ENCODE measurements at places on chromosomes 12 and 14.

GRCh38 chr14:96953087-96953874 is 156.1 kb downstream of the VRK1 start:
- DNase-seq = no peak

GRCh38 chr12:18824287-18824686 is 86.4 kb downstream of the CAPZA3 start:
- no peak for DNase-seq

GRCh38 chr12:108969622-108970021 is 51.2 kb downstream of the SVOP start:
- DNase-seq = no peak

DNA sequence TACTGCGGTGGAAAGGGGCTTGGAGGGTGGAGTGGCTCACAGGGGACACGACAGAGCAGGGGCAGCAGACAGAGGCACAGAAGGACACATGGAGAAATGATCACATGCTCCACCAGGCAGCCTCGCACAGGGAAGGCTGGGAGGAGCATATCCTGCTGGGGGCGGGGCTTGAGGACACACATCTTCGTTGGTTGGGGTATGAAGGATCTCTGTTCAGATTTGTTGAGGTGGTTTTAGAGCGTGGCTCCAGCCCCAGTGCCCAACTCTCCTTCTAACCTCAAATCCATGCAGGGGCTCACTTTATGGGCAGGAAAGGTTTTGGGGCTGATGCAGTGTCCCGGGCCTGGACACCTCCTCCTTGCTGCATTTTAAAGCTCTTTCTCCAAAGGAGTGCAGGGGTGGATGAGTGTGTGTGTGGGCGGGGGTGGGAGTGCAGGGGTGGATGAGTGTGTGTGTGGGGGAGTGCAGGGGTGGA is 733 bp upstream of the P3H3 start:
- no peak for DNase-seq

DNA sequence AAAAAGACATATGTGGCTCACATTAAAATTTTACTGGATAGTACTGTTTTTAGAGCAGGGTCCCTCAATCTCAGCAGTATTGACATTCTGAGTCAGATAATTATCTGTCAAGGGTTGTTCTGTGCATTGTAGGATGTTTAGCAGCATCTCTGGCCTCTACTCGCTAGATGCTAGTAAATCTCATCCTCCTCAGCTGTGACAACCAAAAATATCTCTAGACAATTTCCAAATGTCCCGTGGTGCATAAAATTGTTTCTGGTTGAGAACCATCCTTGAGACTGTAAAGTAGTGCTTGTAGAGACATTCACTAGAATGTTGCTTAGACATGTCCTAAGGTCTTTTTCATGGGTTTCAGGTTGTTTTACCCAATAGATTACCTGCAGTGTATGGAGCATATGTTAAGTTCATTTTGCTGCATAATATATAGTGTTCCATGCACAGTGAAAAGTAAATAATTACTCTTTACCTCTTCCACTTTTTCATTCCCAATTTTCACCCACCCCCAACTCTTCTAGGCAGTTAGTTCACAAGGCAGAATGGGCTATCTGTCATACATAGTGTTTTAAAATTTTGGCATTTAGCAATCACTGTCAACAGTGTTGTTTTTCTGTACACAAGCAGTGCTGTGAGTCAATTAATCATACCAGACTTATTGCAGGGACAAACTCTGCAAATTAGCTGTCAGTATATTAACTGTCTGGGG is 200.2 kb upstream of the SLC38A2 start:
- no peak for DNase-seq

GRCh38 chr14:64775081-64775777 is 71.0 kb downstream of the PLEKHG3 start:
- no peak for DNase-seq

DNA sequence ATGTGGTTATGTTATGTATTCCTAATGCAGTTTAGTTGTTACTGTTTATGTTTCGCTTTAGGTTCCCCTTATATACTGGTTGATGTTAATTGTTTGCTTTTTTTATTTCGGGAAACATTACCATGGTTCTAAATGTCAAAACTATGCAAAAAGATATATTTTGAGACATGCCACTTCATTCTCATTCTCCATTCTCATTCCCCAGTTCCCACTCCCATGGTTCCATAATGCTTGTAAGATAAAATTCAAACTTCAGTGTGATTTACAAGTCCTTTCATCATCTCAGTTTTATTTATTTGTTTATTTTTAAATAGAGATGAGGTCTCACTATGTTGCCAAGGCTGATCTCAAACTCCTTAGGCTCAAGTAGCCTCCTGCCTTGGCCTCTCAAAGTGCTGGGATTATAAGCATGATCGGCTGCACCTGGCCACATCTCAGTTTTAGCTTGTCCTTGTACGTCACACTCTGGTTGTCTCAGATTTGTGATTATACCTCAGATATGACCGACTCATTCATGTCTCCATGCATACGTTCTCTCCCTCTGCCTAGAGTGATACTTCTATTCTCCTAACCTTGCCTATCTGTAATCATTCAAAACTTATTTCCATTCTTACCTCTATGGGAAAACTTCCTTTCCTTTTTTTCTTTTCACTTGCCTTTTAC is 407.8 kb upstream of the RGS6 start:
- DNase-seq = no peak

GRCh38 chr14:59739794-59740193 is 130.8 kb downstream of the RTN1 start:
- DNase-seq = no peak

DNA sequence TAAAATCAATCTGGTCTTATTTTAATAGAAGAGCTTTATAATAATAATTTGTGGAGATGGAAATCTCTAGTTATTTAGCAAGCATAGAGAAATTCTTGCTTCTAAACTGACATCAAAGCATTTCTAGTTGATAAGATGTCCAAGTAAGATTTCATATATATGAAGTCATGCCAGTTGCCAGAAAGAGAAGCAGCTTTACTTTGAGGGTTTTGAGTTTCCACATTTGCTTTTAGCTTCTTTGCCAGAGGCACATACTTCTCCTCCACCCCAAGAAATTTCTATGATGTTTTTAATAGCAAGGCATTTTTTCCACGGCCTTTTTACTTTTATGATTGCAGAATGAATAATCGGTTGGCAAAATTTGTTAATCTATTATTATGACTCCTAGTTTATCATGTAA is 24.2 kb upstream of the YAF2 start:
- no peak for DNase-seq

GRCh38 chr12:115267891-115268290 is 583.9 kb upstream of the TBX3 start:
- DNase-seq = no peak

GRCh38 chr12:98456576-98457573 is 58.5 kb upstream of the TMPO start:
- DNase-seq = no peak

DNA sequence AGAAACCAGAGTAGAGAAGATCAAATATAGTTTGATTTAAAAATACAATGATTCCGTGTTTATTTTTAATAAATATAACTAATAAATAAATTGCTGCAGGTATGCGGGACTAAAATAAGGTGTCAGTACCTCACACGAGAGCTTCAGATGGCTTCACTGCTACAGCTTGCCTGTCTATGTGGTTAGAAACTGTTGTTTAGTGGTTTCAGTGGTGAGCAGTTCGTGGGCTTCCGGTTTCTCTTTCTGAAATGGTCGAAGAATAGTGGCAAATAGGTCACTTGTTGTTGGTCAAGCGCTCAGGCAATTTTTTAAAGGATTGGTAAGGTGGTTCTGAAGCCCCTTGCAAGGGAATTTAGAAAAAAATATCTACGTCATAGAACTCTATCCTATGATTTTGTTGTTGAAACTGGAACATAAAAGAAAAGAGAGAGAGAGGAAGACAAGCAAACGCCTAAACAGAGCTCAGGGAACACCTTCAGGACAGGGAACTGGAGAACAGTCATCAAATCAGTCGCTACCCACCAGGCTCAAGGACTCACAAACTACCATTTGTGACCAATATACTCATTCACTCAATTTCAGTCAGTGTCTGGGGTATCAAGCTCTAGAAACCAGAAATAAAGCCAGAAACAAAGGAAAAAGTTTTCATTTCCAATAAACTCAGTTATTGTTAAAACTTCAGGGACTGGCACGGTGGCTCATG is 31.3 kb downstream of the GABARAPL1 start:
- no peak for DNase-seq

GRCh38 chr12:41663598-41664265 is 475.6 kb downstream of the PDZRN4 start:
- DNase-seq = no peak

DNA sequence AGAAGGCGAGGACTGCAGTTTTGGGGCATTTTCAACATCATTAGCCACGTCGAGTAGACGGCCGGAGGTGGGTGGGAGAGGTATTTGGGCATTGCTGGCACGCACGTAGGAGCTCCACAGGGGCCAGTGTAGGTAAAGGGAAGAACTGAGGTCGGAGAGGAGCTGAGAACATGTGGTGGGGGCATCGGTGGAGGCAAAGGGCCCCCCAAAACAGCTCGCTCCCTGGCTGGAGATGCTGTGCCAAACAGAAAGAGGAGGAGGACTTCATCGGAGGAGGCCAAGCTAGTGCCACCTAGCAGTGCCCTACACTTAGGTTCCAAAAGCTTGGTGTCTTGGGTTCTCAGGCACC is 52.0 kb upstream of the PPP2R5C start:
- no peak for DNase-seq

DNA sequence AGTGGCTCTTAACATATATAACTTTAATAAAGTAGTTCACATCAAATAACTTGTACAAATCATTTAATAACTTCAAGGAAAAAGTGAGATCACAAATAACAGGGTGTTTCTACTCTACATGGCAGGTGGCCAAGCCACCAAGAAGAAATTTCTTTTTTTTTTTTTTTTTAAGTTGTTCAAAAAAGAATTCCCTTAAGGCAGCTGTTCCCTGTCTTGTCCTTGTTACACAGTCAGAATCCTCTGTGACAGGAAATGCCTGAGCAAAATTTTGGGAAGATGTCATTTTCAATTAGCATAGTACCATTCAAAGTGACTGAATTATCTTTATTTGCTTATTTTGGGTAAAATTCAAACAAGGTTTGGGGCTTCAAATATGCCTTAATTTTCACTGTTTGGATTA is 79.4 kb downstream of the LIN7A start:
- DNase-seq = no peak

DNA sequence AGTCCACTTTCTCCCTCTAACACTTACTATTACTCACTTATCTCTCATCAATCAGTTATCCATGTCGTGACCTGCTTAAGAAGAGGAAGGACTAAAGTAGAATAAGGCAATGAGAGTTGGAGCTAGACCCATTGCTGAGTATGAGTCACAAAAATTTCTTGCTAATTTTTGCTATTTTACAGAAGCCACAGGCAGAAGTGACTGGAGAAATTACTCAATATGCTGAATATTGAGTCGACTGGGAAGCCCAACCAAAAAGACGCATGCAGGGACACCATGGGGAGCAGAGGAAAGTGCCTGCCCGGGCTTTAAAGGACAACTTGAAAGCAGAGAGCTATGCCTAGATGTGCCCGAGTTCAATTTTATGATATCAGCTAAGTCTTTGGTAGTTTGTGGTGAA is 115.4 kb upstream of the FOXG1 start:
- no peak for DNase-seq

- no peak for DNase-seq
Observed at GRCh38 chr12:49916129-49916919, 12.6 kb upstream of the FAIM2 start.

GRCh38 chr12:21438643-21439042 is 1.2 kb downstream of the PYROXD1 start:
- DNase-seq = no peak

DNA sequence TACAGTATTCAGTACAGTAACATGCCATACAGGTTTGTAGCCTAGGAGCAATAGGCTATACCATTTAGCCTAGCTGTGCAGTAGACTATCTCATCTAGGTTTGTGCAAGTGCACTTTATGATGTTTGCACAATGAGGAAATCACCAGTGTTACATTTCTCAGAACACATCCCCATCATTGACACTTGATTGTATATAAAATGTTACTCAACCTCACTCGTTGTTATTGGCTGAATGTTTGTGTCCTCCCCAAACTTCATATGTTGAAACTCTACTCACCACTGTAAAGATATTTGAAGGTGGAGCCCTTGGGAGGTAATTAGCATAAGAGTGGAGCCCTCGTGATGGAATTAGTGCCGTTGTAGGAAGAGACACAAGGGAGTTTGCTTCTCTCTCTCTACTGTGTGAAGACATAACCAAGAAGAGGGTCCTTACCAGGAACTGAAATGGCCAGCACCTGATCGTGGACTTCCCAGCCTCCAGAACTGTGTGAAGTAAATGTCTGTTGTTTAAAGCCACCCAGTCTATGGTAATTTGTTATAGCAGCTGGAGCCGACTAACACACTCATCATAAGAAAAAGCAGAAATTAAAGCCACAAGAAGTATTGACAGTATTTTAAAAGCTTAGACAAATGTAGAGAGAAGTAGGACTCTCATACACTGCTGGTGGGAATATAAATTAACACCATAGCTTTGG is 3.2 kb upstream of the MED13L start:
- no peak for DNase-seq

GRCh38 chr12:102873077-102873476 is 44.0 kb downstream of the PAH start:
- no peak for DNase-seq

DNA sequence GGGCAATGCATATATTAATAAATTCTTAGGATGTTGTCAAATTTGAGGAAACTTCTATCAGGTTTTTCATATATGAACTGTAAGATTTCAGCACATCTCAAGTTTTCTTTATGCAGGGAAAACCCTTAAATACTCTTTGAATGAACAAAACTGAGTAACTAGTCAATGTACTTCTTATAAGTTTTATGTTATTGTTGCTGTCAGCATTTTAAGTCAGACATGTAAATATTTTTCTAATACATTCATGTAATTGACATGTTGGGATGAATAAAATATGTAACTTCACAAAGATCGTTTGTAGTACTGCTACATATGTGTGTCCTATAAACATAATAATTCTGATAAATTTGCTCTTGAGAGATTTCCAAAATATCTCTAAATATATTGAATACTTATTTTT is 109.6 kb downstream of the BMP4 start:
- no peak for DNase-seq

DNA sequence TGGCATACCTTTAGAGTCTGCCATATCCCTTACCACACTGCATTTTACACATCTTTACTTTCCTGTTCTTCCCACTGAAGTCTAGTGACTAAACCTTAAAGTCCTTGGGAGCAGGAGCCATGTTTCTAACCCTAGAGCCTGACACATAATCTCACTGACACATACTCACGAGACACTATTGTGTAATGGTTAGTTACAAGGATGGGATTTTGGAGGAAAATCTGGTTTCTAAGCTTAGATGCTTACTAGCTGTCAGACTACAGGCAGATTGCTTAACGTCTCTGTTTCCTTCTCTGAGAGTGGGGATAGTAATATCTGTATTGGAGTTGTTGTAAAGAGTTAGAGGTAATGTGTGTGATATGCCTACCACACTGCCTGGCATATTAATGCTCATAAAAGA is 6.2 kb upstream of the DYRK4 start:
- no peak for DNase-seq

- DNase-seq = no peak
Observed at GRCh38 chr14:52789118-52789517, 2.3 kb downstream of the GNPNAT1 start.

GRCh38 chr14:89851106-89851505 is 103.4 kb downstream of the EFCAB11 start:
- no peak for DNase-seq

- no peak for DNase-seq
Observed at GRCh38 chr12:104115587-104115975, 22.4 kb downstream of the NFYB start.

Measured in Panc1 (cell line).